Muscle of leg (tissue), 16 donors: ENCODE measurements at places on chromosomes 1 and 21. TPM values are rescaled to one million over a fixed set of nuclear protein-coding genes. Genes with fewer than 3 reads are reported as not detected.

Gene CLCA1
- not detected for total RNA-seq

DNA sequence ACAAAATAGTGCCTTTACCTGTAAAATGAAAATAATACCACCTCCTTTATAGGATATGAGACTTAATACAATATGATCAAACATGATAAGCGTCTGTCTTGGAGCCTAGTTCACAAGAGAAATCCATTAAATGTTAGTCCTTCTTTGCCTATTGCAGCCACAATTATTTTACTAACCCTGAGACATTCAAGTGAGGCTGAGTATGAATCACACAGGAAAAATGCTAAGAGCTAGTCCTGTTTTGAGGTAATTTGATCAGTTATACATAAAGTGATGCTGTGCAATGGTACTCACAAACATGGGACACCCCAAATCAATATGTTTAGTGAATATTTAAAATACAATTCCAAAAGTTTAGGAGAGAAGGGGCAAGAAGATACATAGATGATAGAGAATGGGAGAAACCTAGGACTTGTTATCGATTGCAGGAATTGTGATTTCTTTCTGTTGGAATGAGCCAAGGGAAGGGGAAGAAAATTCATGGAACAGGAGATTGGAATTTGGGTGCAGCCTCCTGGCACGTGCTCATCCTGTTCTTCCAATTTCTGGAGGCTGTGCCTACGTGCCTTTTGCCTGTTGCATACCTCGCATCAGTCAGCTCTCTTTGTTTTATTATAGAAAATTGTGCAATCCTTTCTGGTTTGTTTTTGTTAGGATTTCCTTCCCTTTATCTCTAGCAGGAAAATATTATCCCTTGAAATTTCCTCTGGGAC, 39.9 kb upstream of the BACH1 start:
- no peak for DNase-seq

DNA sequence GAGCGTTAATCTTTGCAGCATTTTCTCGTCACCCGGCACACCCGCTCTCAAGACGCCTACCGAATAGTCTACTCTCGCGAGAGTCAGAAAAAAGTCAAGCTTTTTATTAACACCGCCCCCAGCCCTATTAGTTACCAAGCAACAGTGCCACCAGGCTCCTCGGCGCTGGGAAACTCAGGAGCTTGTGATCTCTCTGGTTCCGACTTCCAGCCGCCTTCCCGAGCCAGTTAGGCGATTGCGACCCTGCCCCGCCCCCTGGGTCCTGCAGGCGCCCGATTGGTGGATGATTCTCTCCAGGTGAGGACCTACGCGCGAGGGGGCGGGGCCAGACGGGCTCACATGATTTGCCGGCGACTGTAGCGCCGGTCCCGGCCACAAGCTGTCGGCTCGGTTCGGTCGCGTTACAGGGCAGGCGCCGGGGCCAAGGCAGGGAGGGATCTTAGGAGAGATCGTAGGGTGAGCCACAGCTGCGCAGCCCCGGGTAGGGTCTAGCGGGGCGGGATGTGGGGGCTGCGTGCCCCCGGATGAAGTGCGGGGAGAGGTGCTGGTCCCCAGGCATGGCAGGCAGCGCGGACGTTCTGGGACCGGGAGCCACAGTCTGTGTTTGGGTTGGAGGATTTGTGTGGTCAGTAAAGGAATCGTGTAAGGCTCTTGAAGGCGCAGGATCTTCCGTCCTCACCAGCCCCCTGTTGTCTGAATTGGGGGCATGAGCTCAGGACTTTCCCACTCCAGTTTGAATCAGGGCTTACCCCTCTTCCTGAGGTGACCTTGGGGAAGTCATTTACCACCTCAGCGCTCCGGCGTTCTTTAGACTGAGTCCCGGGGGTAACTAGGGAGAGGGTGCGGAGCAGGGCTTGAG, at the start of gene PFKFB2:
PFKFB2 (plus strand) TSS at position 365 of the 859 bp plus-strand sequence. CDS start 1,443 bp downstream, outside the sequence.
- peak; percentile 97 for DNase-seq

DNA sequence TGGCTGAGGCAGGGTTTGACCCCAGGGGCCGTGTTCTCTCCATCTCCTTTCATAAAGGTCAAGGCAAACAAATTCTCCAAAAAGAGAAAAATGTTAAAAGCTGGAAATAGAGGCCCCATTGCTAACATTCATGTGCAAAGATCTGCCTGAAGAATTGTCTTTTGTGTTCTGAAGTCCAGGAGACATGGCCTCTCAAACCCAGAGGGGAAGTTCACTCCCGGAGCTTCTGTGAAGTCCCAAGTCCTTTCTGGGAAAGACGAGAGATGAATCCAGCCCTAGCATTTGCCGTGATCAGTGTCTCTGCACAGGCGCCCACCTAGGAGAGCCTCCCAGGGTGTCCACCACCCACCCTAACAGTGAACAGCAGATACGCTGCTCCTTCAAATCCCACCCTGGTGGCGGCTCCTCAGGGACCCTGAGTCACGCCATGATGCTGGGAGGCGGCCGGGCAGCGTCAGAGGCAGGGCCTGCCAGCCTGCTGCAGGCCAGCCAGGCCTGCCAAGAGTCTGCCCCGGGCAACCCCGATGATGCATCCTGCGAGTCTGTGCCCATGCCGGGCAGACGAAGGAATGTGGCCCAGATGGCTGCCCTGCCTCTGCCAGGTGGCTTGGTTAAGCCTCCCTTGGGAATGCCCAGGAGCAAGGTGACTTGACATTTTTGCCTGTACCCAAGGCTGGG, 5.2 kb upstream of the C2CD2 start:
- no peak for DNase-seq

DNA sequence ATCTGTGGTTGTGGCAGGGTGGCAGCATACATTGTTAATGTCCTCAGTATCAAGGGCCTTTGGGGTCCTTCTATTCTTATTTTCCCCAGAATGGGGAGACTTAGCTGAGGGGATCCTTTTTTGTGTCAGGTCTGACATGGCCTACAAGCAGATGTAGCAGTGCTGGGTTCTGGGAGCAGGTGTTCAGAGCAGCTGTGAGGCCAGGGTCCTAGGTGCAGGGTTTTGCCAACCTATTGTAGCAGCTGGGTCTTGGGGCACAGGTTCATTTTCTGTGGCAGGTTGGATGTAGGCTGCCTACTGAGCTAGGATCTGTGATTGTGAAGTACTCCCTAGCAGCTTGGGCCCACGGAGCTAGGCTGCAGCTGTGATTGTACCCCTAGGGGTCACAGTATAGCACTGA, 60.1 kb downstream of the DIPK1A start:
- no peak for DNase-seq

DNA sequence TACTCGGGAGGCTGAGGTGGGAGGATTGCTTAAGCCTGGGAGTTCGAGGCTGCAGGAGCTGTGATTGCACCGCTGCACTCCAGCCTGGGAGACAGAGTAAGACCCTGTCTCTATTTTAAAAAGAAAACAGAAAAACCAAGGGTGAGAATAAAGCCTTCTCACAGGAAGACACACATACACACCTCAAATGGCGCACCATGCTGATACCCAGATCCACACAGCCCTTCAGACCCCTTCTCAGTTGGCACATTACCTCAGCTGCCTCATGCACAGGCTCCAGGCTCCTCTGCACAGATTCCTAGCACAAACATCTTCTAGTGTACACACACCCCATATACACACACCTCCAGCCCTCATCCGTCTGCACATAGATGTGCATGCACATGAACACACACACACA, 7.9 kb downstream of the FGR start:
- DNase-seq: no peak

GRCh38 chr21:41967708-41968107, 13.9 kb upstream of the C2CD2 start:
- no peak for DNase-seq

- DNase-seq: peak; percentile 73
Measured at GRCh38 chr1:23865543-23865930, 2.6 kb downstream of the FUCA1 start.

DNA sequence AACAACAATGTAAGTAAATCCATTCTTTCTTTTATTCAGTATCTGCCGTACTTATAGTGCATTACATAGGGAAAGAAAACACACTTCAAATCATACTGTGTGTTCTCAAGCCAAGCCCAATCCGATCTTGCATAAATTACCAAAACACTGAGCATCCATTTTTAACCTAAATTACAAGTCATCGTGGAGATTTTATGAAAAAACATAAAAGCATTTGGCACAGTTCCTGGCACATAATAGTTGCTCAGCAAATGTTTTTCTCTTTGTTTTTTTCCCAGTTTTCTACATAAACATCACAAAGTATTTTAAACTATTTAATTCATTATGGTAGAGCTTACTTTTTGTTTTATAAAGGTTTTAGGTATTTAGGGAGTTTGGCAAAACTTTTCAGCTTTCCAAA, 48.1 kb upstream of the LRRC8C start:
- DNase-seq: no peak

Gene TMCO1
- 60.3 TPM for total RNA-seq

GRCh38 chr1:3012456-3013291, 8.6 kb upstream of the ACTRT2 start:
- DNase-seq: peak; percentile 16

- no peak for DNase-seq
Measured at GRCh38 chr21:42562816-42563215, 49.2 kb downstream of the SLC37A1 start.
